Nucleus accumbens (tissue), 56 donors: ENCODE measurements at places on chromosomes 4 and X.

DNA sequence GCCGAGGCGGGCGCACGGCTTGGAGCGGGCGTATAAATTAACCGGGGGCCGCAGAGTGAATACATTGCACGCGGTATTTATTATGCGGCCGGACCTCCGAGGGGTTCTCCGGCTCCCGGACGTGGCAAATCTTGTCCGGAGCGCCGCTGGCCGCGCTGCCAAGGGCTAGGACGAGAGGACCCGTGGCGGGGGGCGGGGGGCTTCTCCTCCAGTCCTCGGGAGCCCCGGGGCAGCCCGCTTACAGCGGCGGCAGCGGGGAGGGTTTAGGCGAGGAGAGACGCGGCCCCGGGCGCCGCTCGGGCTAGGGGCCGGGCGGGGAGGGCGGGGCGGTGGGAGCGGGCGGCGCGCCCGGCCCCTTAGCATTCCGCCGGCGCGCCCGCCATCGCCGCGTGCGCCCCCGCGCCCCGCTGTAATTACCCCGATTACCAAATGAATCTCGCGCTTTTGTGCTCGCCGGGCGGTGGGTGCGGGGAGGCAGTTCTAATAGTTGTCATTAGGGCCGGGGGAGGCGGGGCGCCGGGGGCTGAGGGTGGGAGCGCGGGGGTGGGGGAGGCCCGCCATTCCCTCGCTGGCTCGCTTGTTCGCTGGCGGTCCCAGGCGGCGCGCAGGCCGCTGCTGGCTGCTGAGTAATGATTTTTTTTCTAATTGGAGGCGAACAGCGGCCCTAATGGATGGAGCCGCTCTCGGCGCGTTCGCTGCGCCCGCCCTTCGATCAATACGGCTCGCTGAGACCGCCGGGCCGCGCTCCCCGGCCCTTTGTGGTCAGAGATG, 276.6 kb downstream of the BCOR start:
- no peak for DNase-seq

GRCh38 chr4:53066155-53066554, 204.0 kb downstream of the RASL11B start:
- DNase-seq = no peak

GRCh38 chrX:21698272-21698671, 40.1 kb upstream of the KLHL34 start:
- no peak for DNase-seq

DNA sequence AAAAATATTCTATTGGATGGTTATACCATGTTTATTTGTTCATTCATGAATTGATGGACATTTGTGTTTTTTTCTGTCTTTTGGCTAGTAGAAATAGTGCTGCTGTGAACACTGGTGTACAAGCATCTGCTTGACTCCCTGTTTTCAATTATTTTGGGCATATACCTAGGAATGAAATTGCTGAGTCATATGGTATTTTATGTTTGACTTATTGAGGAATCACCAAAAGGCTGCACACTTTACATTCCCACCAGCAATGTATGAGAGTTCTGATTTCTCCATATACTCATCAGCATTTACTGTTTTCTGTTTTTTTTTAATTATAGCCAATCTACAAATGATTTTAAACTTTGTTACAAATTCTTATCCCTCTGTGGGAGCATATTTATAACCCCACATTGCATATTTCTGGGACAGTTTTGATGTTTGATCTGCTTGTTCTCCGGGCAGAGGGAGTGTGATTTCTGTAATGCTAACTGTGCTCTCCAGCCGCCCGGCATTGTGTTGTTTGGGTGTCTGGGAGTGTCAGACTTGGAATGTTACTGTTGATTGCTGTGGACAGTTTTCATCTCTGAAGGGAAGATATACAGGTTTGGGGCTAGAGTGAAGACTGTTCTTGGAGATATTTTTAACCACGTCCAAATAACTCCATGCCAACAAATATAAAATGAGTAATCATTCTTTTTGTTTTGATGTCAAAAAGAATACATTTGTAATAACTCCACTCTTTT, 60.5 kb upstream of the PGRMC2 start:
- DNase-seq = no peak

DNA sequence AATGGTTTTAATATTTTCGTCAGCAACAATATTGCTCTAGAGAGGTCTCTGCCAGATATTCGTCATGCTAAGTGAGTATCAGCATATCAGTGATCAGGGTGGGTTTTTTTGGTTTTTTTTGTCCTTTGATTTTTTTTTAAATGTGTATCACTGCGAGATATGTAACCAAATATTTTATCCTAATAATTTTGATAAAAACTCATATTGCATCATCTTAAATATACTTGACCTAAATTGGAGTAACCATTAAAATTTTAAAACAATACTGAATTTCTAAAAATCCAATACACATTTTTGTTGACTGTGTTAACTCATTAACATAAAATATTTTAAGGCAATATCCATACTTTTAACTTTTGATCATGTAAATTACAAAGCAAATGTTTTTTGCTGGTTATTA, 498.5 kb downstream of the GALNTL6 start:
- no peak for DNase-seq
